ENCODE measurements at places on chromosomes 11 and 22. TPM values are rescaled to one million over a fixed set of nuclear protein-coding genes. Genes with fewer than 3 reads are reported as not detected.

DNA sequence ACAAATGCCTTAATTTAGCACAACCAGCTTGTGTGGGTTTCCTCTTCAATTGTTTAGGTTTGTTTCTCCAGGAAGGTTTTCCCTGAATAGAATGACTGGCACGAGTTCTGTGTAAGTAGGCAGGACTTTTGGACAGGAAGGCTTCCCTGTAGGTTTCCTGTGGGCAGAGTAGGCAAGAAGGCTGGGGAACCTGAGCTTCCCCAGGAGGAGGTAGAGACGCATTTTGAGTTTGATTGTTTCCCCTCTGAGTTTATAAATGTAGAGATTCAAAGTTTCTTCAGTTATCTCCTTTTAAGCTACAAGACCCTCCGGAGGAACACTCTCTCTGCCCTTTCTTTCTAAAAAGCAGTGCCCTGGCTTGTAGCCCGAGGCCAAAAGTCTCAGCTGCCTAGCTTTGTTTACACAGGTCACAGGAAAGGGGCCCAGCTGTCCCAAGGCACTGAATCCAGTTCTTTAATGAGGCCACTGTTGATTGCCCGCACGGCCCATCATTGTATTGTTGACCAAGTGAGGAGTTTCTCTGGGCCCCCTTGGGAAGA, 66.6 kb upstream of the RDX start:
- H3K4me1 ChIP-seq: no peaks in the 10 kb centered on the region
- no peak overlapping the region for H3K27ac ChIP-seq
- no peaks in the 10 kb centered on the region for H3K36me3 ChIP-seq
- H3K4me3 ChIP-seq: no peak overlapping the region
- H3K27me3 ChIP-seq: no peaks in the 10 kb centered on the region

DNA sequence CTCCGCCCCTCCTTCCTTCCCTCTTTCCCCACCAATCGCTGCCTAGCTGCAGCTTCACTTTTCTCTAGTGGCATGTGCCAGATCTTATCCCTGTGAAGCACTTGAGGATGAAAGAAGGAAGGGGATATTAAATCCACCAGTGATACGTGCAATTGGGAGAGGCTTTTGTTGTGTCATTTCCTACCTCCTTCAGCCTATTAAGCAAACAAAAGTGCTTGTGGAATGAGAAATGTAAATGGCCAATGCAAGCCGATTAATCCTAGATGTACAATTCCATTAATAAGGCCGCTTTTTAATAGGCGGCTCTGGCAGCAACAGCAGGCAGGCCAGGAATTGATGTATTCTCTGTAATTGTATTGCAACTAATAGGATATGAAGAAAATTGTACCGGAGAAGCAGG, 23.3 kb downstream of the NTM start:
- H3K27me3 ChIP-seq: no peaks in the 10 kb centered on the region
- no peak overlapping the region for H3K27ac ChIP-seq
- H3K4me3 ChIP-seq: no peak overlapping the region
- DNase-seq: no peak
- H3K36me3 ChIP-seq: no peaks in the 10 kb centered on the region

GRCh38 chr11:61602775-61603569, 22.1 kb upstream of the SYT7 start:
- peaks cover 4% of the 10 kb centered on the region for H3K27me3 ChIP-seq
- no peaks in the 10 kb centered on the region for H3K4me1 ChIP-seq
- no peaks in the 10 kb centered on the region for H3K36me3 ChIP-seq
- DNase-seq: no peak
- no peak overlapping the region for H3K4me3 ChIP-seq

DNA sequence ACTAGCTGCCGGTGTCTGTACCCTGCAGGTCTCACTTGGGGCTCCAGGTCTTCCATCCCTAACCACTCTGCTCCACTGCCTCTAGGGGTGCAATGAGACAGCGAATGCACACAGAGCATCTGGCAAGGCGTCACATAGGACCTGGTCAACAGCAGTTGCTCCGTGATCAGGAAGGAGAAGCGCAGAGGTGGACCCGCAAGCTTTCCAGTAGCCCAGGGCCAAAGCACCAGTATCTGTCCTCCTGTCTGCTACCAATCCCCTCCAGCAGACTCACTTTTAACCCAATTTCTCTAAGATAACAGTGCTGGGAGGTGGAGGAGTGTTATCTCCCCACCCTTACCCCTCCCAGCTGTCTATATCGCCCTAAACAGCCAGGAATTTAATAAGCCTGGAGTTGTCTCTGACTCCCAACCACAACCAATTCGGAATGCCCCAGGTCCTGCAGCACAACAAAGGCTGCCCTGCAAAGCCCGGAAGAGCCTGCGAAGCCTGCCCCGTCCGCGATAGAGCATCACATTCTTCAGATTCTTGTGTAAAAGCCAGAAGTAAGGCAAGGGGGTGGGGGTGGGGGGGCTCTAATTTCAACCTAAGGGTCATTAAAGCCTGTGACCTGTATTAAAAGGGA, 19.3 kb downstream of the MYH9 start:
- no peaks in the 10 kb centered on the region for H3K27me3 ChIP-seq
- H3K36me3 ChIP-seq: peaks cover 9% of the 10 kb centered on the region
- H3K4me3 ChIP-seq: peak overlapping the region; percentile 57
- H3K27ac ChIP-seq: peak overlapping the region; percentile 91
- DNase-seq: no peak

The PHLDA2 gene
- 0.58 TPM for polyA plus RNA-seq

GRCh38 chr11:112795911-112796649, 165.1 kb upstream of the NCAM1 start:
- H3K27ac ChIP-seq: no peak overlapping the region
- no peaks in the 10 kb centered on the region for H3K27me3 ChIP-seq
- no peak overlapping the region for H3K4me3 ChIP-seq
- H3K36me3 ChIP-seq: no peaks in the 10 kb centered on the region
- no peak for DNase-seq
- H3K4me1 ChIP-seq: peaks cover 6% of the 10 kb centered on the region

- H3K4me1 ChIP-seq: no peaks in the 10 kb centered on the region
- no peak overlapping the region for H3K27ac ChIP-seq
- no peak for DNase-seq
Observed at GRCh38 chr11:2480874-2481220, 36.0 kb downstream of the KCNQ1 start.

- DNase-seq: no peak
- no peak overlapping the region for H3K4me3 ChIP-seq
- no peak overlapping the region for H3K27ac ChIP-seq
- no peaks in the 10 kb centered on the region for H3K36me3 ChIP-seq
- no peaks in the 10 kb centered on the region for H3K27me3 ChIP-seq
- H3K4me1 ChIP-seq: no peaks in the 10 kb centered on the region
Observed at GRCh38 chr11:17786824-17787525, 52.4 kb downstream of the KCNC1 start.

DNA sequence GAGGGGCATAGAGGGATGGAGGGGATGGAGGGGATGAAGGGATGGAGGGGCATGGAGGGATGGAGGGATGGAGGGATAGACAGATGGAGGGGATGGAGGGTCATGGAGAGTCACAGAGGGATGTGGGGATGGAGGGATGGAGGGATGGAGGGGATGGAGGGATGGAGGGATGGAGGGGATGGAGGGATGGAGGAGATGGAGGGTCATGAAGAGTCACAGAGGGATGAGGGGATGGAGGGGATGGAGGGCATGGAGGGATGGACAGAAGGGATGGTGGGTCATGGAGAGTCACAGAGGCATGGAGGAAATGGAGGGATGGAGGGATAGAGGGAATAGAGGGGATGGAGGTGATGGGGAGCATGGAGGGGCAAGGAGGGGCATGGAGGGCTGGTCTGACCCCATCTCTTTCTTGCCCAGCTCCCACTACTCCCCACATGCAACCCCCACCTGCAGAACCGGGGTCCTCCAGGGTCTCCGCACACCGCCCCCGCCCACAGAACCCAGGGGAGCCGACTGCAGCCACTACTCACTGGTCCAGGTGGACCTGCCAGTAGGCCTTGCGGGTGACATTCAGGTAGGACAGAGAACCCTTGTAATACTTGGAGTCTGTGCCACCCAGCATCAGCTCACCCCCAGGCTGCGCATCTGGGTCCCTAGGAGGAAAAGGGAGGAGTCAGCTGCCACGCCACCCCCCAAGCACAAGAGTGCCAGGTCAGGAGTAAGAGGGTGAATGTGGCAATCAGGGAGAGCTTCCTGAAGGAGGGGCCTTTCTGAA, 4.2 kb upstream of the IFITM10 start:
- H3K36me3 ChIP-seq: peaks cover 10% of the 10 kb centered on the region
- no peaks in the 10 kb centered on the region for H3K27me3 ChIP-seq
- H3K4me1 ChIP-seq: peaks cover 51% of the 10 kb centered on the region
- no peak overlapping the region for H3K4me3 ChIP-seq
- H3K27ac ChIP-seq: no peak overlapping the region

DNA sequence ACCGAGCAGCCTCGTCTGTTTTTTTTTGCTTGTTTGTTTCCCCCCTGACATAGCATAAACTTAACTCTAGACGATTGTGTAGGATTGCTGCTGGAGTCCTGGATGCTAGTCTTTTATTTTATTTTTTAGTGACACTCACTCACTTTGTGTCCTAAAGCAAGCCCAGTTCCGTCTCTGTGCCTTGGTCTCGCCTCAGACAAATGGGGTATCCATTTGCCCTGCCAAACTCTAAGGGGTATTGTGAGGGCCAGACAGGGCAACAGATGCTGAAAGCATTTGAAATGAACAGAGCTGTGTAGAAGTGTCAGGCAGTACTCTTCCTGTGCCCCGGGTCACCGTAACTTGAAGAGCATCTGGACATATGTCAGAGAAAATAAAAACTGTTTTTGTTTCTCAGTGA, 34.8 kb upstream of the DKK3 start:
- no peaks in the 10 kb centered on the region for H3K36me3 ChIP-seq
- no peak overlapping the region for H3K4me3 ChIP-seq
- H3K4me1 ChIP-seq: no peaks in the 10 kb centered on the region
- H3K27me3 ChIP-seq: no peaks in the 10 kb centered on the region

The OR2D3 gene
- polyA plus RNA-seq: not detected

DNA sequence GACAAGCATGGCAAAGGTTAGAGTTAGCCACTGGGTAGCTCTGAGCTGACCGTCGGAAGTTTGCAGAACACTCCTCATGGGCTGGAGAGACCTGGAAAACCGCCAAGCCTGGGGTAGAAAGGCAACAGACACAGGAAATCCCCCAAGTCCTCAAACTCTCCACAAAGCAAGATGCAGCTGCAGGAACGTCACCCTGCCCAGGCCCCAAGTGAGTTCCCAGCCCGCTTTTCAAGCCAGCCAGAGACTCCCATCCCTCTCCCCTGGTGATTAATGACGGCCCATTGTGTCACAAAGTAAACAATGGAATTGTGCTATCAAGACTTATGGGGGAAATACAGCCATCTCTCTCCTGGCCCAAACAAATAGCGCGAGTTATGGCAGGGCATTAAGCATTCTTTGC, 633.0 kb downstream of the TBC1D22A start:
- DNase-seq: no peak
- H3K27me3 ChIP-seq: no peaks in the 10 kb centered on the region
- no peaks in the 10 kb centered on the region for H3K4me1 ChIP-seq
- no peaks in the 10 kb centered on the region for H3K36me3 ChIP-seq
- H3K27ac ChIP-seq: no peak overlapping the region

The CRYBB3 gene
- not detected for polyA plus RNA-seq

DNA sequence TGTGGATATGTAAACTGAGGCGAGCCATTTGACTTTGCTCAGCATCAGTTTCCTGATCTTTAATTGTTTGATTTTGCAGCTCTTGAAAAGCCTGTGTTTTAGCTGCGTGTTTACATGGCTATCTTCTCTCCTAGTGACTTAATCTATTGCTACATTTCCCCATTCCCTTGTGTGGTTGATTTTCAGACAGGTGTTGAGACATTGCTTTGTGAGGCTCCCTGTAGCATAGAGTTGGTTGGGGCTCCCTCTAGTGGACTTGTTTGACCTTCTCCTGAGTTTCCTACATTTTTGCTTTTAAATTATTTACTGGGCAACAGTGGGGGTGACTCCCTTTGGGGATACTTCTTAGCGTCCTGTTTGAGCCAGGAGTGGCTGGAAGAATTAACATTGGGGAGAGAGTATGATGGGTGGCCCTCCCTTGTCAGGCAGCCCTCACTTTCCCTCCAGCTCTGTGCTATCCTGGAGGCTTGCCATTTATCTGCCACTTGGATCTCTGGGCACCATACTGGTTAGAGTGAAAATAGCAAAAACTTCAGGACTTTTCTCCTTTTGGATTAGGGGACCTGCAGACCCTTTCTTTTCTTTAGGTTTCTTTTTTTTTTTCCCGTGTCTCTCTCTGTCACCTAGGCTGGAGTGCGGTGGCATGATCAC, 9.2 kb upstream of the CBL start:
- H3K36me3 ChIP-seq: no peaks in the 10 kb centered on the region
- H3K4me3 ChIP-seq: no peak overlapping the region
- DNase-seq: peak; percentile 76
- no peak overlapping the region for H3K27ac ChIP-seq
- no peaks in the 10 kb centered on the region for H3K27me3 ChIP-seq

GRCh38 chr11:31797190-31798056, 13.7 kb downstream of the PAX6 start:
- H3K4me3 ChIP-seq: no peak overlapping the region
- peaks cover 20% of the 10 kb centered on the region for H3K4me1 ChIP-seq
- no peak for DNase-seq
- no peak overlapping the region for H3K27ac ChIP-seq
- H3K36me3 ChIP-seq: no peaks in the 10 kb centered on the region

The OSBP2 gene
- 0.44 TPM for polyA plus RNA-seq

- H3K27me3 ChIP-seq: no peaks in the 10 kb centered on the region
- H3K4me3 ChIP-seq: no peak overlapping the region
- H3K4me1 ChIP-seq: no peaks in the 10 kb centered on the region
Observed at GRCh38 chr22:22194931-22195264, 49.7 kb upstream of the VPREB1 start.

The INSC gene
- not detected for polyA plus RNA-seq

The CCDC87 gene
- 0.34 TPM for polyA plus RNA-seq

- H3K4me1 ChIP-seq: no peaks in the 10 kb centered on the region
- no peak for DNase-seq
- no peaks in the 10 kb centered on the region for H3K27me3 ChIP-seq
Observed at GRCh38 chr22:48052621-48052890, 1290.1 kb downstream of the TBC1D22A start.

- no peak overlapping the region for H3K27ac ChIP-seq
- no peaks in the 10 kb centered on the region for H3K4me1 ChIP-seq
- H3K36me3 ChIP-seq: no peaks in the 10 kb centered on the region
Observed at GRCh38 chr11:77340501-77340900, 39.0 kb upstream of the GDPD4 start.

The SCGB1D2 gene
- polyA plus RNA-seq: not detected

Measured in CD4-positive, alpha-beta memory T cell (primary cell).